CD4-positive, alpha-beta T cell treated with Interleukin-15 for 4 hours (primary cell): ENCODE measurements at places on chromosomes 12 and 14.

GRCh38 chr14:102825307-102826095, 48.3 kb downstream of the TRAF3 start:
- DNase-seq = no peak

DNA sequence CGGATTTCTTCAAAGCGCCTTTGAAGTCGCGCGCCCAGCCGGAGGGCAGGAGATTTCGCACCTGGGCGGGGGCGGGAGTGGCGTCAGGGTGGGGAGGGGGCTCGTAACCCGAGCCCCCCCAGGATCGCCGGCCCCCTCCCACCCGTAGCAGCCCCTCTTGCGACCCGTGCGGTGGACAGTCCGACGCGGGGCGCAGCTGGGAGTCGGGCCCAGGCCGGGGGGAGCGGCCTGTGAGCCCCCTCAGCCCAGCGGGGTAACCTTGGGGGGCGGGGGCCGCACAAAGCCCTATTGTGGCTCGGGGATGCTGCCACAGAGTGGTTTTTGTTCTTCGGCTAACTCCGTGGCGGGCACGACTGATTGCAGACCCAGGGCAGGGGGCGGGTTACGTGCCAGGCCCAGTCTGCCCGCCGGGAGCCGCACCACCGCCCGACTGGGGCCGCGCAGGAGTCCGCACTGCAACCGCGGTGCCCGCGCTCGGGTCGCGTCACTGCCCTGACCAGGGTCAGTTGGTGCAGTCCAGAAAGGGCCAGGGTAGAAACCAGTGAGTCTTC, 4.2 kb upstream of the AAAS start:
- no peak for DNase-seq

GRCh38 chr12:131894981-131895639, 688 bp downstream of the ULK1 start:
- DNase-seq = no peak

- DNase-seq = no peak
Observed at GRCh38 chr14:59811815-59812214, 58.8 kb downstream of the RTN1 start.

GRCh38 chr14:49036984-49037516, 549.1 kb downstream of the RPS29 start:
- DNase-seq = no peak

- no peak for DNase-seq
Observed at GRCh38 chr14:50806241-50806933, 24.6 kb downstream of the NIN start.

DNA sequence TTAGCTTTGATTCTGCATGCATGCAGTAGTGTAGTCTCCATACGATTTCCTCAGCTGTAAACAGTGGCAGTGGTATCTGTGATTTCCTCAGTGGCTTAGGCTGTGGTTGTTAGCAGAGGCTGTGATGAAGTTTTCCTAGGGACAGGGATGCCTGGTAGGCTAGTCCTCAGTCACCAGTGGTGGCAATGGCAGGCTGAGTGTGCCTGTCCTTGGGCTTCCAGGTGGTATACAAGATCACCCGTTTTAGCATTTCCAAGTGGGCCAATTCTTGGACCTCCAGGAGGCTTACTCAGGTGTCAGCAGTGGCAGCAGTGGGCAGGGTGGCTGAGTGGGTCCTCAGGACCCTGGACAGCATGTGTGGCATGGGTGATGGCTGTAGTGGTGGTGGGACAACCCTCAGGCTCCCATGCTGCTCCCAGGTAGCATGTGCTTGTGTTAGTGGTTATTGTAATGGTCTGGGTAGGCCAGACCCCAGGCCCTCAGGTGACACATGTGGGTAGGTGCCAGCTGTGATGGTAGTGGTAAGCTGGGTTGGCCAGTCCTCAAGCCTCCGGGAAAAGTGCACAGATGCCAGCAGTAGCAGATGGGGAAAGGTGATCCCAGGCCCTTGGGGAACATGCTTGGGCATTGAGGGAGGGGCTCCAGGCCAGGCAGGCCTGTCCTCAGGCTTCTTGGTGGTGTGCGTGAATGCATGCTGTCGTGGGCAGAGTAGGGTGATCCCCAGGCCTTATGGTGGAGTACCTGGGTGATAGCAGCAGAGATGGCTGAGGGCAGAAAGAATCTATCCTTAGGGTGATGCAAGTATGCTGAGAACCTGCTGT, 146.5 kb downstream of the PAPOLA start:
- DNase-seq = no peak

GRCh38 chr12:46208370-46208769, 60.5 kb downstream of the SLC38A1 start:
- DNase-seq = no peak

DNA sequence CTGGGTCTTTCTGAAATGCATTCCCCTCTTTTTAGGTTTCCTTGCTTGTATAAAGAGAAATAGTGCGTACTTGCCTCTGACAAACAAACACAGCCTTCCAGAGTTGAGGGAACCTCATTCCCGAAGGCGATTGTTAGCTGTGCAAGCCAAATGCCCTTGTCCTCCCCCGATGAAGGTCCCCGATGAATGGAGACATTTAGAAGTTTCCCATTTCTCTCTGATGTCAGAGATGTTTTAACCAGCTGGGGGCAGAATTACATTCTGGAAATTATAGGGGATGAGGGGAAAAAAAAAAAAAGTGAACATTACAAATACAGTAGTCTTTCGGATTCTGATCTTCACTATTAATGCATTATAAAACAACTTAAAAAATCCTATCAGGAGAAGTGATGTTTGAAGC, 366.8 kb downstream of the VRK1 start:
- no peak for DNase-seq

- DNase-seq = no peak
Observed at GRCh38 chr12:128852026-128852698, 1.1 kb upstream of the GLT1D1 start.

GRCh38 chr12:5003025-5003666, 40.5 kb upstream of the KCNA5 start:
- peak; percentile 23 for DNase-seq

- no peak for DNase-seq
Observed at GRCh38 chr14:73710737-73711136, 3.4 kb downstream of the PNMA1 start.

DNA sequence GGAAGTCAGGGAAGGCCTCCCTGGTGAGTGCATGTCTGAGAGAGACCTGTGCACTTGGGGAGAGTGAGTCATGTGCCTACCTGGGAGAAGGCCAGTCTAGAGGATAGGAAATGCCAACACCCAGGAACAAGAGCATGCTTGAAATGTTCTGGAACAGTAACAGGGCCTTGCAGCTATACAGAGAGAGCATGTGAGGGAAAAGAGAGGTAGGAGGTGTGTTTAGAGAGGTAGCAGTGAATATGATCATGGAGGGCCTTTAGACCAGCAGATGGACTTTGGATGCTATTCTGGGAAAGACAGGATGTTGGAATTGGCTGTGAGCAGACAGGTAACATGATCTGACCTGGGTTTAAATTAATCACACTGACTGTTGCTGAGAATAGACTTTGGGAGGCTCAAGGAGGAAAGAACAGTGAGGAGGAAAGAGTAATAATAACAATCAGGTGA, 1143.6 kb downstream of the FLRT2 start:
- no peak for DNase-seq

GRCh38 chr12:104544836-104545235, 88.1 kb downstream of the CHST11 start:
- DNase-seq = no peak

- no peak for DNase-seq
Observed at GRCh38 chr12:88253371-88253978, 111.4 kb downstream of the TMTC3 start.

DNA sequence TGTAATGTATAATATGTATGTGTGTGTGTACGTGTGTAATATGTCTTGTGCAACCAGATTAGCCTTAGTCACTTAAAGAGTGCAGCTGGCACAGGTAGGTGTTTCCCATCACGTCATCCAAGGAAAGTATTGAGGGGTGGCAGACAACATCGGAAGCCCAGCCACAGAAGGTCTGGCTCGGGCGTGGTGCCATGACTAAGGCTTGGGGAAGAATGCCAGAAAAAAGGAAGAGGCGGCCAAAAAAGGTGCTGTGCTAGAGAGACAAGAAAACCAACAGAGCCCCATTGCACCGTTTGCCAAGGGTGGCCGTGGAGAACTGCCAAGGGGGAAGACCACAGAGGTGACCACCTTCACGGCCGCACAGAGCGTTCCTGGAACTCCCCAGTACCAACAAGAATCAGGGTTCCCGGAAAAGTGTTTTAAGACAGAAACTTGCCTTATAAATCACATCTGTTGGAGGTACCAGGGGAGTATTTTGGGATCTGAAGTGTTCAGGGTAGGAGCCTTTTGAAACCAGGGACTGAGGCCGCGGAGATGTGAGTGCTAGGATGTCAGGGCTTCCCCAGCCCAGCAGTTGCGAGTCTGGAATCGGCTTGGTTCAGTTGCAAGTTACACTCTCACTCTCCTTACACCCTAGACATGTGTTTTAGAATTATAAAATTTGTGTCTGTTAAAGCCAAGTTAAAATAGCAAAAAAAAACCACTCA, 131.2 kb upstream of the DYRK2 start:
- DNase-seq = no peak

GRCh38 chr14:31898838-31899528, 178.1 kb upstream of the ARHGAP5 start:
- DNase-seq = no peak

DNA sequence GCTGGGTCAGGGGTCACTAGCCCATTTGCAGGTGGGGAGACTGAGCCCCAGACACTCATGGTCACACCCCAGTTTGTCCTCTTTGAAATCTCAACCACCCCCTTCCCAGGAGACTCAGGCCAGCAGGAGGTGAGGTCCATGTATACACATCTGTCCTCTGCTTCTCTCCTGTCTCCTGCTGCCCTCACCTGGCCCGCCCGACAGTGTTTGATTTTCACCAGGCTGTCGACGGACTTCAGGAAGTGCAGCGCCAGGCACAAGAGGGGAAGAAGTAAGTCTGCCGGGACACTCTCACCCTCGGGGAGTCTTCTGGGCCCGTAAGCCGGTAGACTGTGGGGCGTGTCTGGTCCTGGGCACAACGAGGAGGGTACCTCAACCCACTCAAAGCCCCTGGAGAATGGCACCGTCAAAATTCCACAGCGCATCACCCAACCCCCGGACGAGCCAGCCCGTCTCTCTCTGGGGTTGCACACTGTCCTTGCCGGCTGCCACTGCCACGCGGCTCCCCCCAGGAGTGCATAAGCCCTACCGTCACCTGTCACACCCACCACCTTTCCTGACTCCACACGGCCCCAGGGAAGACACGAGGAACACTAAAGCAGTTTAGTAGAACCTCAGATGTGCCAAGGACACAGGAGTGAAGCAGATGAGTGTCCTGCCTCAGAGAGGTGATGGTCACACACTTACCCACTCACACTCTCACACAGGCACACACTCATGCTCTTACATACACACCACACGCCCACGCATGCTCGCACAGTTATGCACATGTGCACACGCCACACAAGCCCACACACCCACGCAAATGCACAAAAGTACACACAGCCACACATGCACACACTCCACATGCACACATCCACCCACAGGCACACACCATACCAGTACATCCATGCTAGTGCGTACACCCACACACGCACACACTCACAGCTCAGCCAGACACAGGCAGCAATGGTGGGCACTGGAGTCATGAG, 13.1 kb upstream of the SIVA1 start:
- DNase-seq = no peak

DNA sequence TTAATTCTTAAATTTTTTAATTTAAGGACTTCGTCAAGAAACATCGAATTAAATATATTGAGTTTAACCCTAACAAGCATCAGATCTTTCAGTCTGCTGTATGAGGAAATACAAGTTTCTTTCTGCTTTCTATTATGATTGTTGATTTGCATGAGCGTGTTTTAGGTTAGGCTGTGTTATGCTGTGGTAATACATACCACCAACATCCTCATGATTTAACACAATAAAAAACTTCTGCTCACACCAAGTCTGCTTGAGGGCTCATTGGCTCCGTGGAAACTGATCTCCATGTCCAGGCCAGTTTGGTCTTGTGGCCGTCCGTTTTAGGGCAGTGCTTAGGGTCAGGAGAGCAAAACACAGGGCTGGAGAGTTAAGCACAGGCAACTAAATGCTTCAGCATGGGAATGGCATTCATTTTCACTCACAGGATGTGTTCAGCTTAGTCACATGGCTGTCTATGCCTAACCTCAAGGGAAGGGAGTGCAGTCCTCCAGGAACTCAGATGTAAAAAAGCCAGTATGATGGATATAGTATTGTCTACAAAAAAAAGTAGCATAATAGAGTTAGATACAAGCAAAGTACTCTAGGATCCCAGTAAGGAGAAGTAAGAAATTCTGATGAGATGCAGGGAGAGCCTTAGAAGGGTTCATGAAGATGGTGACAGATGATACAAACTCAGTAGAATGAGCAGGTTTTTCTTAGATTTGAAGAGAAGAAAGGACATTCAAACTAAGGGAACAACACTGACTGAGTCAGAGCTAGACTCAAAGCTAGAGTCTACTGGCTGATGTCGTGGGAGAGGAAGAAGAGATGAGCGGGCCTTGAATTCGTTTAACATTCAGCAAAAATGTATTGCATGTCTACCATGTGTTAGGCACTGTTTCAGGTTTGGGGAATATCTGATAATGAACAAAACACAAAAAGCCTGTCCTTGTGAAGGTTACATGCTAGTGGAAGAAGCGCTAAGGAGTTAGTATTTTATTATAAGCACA, 16.3 kb downstream of the MARK3 start:
- no peak for DNase-seq

- DNase-seq = no peak
Observed at GRCh38 chr12:100564090-100564489, 9.4 kb upstream of the GAS2L3 start.

- DNase-seq = no peak
Observed at GRCh38 chr14:100901391-100902183, 1.9 kb downstream of the RTL1 start.

DNA sequence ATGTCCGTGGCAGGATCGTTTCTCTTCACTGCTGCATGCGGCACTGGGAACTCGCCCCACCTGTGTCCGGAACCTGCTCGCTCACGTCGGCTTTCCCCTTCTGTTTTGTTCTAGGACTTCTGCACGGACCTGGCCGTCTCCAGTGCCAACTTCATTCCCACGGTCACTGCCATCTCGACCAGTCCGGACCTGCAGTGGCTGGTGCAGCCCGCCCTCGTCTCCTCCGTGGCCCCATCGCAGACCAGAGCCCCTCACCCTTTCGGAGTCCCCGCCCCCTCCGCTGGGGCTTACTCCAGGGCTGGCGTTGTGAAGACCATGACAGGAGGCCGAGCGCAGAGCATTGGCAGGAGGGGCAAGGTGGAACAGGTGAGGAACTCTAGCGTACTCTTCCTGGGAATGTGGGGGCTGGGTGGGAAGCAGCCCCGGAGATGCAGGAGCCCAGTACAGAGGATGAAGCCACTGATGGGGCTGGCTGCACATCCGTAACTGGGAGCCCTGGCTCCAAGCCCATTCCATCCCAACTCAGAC, 1.2 kb downstream of the FOS start:
- no peak for DNase-seq
